ENCODE measurements at places on chromosomes 16 and 17.

DNA sequence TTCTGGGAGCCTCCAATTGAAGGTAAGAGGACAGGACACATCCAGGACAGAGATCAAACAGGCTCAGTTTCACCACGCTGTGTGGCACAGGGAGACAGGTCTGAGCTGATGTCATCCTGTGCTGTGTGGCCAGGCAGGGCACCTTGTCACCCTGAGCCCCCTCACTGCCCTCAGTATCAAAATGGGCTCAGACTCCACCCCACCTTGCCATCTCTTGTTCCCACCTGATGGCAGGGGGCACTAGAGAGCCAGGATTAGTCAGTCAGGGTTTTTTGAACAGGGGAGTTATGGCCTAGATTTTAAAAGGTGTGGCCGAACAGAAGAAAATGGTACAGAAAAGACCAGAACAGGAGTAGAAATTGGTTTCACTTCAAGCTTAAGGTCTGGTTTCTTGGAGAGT, 2.6 kb downstream of the KAT2A start:
- peak; percentile 52 for DNase-seq

DNA sequence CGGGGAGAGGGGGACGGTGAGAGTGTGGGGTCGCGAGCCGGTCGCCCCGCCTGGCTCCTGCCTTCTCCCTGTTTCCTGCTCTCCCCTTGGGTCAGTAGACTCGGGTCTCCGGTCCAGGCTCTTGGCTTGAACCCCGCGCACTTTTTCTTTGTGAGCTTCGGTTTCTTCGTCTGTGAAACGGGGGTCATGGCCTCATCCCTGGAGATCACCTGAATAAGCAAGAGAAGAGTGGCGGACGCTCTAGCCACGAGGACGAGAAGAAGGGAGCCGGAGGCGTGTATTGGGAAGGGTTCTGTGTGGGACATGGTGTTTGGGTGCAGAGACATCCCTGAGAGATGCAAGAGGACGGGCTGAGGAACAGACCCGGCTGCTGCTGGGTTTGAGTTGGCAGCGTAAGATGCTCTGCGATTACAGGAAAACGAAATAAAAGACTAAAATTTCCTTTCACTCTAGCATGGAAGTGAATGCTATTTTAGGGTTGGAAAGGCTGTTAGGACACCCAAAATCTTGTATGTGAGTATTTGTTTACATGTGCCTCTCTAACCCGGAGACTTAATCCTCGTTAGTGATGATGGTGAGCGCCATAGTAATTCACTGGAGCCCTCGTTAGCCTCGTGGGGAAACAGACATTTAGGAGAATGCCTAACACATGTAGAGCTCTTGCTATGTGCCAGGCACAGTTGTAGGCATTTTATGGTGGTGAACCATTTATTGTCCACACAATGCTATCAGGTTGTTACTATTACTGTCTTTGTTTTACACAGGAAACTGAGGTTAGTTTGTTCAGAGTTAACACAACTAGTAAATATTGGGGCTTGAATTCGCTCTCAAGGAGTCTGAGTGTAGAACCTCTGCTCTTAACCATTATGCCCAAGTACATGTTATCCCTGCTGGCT, 646 bp downstream of the KIF22 start:
- DNase-seq: no peak

DNA sequence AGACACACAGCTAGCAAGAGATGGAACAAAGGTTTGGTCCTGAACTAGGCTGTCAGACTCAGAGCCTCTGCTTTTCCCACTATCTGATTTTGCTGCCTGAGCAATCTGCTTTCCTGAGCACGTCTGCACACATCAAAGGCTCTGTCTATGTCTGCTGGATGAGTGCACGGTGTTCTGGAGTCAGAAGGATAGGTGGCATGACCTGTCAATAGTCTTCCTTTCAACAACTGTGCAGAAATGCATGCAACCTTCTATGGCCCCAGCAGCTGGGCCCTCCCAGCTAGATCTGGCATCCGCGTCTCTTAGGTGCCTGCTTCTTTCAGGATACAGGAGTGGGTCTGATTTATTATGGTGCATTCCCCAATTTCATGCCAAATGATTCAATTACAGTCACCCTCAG, 138.3 kb downstream of the UTP18 start:
- DNase-seq: peak; percentile 25

DNA sequence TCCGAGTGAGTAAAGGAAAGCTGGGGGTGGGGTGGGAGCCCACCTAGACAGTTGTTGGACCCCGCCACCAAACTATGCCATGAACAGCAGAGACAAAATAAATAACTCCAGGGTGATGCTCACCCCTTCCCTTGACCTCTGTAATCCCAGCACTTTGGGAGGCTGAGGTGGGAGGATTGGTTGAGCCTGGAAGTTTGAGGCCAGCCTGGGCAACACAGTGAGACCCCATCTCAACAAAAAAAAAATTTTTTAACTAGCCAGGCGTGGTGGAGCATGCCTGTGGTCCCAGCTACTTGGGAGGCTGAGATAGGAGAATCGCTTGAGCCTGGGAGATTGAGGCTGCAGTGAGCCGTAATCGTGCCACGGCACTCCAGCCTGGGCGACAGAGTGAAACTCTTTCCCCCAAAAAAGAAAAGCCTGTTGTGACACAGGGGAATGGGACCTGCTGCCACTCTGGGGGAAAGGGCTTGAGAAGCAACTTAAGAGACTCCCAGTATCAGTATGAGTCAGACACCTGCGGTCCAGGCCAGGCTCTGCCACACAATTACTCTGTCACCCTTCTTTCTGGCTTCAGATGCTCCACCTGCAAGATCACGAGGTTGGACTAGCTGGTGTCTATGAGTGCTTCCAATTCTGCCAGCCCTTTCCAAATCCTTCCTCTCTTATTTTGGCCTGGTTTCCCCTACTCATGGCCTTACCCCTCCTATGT, 5.0 kb downstream of the SGCA start:
- DNase-seq: no peak

DNA sequence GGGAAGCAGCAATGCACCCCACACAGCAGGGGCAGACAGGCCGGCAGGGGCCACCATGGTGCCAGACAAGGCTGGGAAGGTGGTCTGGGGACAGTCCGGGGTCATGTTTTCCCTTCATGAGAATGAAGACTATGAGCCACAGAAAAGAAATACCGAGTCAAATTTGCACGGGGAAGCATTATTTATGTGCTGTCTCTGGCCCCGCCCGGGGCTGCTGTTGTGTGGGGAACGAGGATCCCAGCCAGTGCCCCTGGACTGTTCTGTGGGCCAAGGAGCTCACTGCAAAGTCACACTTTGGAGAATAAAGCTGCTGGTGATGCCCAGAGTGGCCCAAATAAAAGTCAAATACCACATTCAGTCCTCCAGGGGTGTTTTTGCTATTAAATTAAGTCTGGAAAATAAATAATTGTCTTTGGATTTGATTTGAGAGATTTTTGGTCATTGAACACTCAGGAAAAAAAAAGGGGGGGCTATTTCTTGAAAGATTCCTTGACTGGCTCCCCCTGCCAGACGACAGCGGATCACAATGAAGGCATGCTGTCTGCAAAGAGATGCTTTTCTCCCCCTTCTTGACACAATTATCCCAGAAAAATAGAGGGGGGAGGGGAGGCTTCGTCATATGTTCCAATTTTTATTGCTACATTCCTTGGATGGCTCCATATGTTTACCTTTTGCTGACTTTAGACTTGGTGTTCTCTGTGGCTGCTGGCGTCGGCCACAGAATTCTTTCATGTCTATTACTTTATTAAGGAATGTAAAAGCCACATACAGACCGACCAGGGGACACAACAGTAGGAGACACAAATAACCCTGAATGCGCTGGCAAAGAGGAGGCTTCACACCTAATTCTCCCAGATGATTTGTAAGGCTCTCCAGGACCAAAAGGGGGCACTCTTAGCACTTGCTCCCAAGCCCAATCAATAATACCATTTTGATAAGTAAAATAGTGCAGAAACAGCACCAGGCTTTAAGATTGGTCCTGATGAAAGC, 27.1 kb upstream of the ANKFN1 start:
- no peak for DNase-seq

- DNase-seq: no peak
Observed at GRCh38 chr16:30923554-30924075, at the start of gene FBXL19. TSS of gene FBXL19 (plus strand) at chr16:30923572. CDS start at chr16:30925755, 2,183 bp downstream.

Data from SK-N-DZ (cell line).